ENCODE measurements at places on chromosomes 4 and X.

DNA sequence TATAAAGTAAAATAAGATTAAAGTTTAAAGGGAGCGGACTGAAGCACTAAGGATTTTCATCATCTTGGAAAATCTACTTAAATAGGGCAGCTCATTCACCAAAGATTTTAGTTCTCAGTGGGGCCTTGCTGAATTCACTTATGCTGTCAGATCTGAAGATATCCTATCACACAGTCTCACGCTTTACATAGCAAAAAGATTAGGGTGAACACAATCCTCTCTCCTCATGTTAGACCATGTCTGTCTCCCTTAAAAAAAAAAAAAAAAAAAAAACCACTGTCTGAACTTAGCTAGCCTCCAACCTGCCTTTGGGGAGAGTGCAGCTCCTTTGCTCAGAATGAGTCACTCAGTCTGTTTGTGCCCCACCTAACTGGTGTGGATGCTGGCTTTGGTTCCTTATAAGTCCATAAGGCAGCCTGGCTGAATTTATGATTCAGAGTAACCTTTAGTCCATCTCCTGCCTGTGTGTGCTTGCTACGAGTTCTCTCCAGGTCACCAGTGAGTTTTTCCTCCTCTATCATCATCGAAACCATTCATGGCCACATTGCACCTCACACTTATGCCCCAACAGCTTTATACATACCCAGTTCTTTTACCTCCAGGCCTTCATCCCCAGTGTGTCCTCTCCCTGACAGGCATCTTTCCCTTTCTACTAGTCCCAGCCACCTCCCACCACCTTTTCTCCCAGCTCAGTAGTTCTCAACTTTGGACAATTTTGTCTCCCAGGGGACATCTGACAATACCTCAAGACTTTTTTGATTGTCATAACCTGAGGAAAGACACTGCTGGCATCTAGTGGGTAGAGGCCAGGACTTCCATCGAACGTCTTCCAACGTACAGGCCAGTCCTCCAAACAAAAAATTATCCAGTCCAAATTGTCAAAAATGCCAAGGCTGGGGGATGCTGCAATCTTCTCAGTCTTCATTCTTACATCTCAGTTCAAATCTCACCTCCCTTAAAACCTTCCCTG is 220.7 kb upstream of the EMCN start:
- peak; percentile 41 for DNase-seq

- DNase-seq = no peak
Measured at GRCh38 chr4:152807294-152807829, 27.6 kb downstream of the ARFIP1 start.

DNA sequence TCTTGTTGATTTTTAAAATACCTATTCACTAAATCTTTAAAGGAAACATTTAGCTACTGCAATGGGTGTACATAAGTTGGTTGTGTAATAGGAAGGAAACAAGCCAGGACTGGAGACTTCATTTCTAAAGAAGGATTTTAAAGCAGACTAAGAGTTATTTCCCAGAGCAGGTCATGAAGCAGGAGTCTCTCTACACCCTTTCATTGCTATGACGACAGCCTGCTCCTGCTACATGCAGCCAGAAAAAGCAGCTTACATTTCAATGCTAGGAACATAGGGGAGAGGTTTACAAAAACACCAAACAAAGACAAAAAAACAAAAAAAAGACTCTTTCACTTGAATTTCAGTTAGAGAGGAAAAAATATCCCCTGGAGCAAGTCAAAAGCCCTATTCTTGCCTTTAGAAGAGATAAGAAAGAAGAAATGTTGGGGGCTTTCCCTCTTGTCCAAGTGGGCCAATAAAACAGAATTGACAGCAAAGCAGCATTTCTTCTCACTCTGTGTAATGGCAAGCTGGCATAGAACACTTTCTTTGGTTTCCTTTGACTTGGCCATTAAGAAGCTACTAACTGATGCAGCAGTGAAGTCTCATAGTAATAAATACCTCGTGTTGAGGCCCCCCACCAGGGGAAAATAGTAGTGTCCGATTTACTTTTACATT is 3.4 kb downstream of the SPARCL1 start:
- DNase-seq = no peak

DNA sequence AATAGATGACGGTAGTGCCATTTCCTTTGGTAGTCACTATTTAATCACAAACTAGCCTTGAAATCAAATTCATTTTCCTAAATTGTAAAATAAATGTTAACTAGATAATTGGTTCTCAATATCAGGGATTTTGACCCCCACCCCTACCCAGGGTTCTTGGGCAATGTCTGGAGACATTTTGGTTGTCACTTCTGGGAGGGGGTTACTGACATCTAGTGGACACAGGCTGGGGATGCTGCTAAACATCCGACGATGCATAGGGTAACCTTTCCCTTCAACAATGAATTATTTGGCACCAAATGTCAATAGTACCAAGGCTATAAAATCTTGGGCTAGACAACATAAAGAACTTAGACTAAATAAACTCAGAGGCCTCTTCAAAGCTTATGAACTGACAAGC is 285.8 kb upstream of the TRPC5 start:
- no peak for DNase-seq

DNA sequence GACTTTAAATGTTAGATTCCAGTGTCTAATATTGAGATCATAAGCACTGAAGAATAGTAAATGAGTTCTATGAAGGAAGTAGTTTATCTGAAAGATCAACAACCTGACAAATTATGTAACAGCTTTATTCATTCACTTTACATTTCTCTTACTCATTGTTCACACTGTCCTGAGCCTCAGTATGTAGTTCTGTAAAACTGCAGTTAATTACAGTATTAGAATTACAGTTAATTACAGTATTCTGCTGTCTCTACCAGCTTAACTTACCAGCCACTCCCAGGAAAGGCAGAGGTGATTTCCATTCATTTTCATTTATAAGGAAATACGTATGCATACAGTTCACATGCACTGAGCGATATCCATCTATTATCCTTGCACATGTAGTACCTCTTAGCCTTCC is 32.7 kb downstream of the NFKB1 start:
- no peak for DNase-seq

GRCh38 chrX:106397788-106398538 is 213.8 kb upstream of the RADX start:
- DNase-seq = no peak

All from AG08396 (cell line).